Neuronal stem cell (in vitro differentiated cells): ENCODE measurements at places on chromosomes 6 and 20.

DNA sequence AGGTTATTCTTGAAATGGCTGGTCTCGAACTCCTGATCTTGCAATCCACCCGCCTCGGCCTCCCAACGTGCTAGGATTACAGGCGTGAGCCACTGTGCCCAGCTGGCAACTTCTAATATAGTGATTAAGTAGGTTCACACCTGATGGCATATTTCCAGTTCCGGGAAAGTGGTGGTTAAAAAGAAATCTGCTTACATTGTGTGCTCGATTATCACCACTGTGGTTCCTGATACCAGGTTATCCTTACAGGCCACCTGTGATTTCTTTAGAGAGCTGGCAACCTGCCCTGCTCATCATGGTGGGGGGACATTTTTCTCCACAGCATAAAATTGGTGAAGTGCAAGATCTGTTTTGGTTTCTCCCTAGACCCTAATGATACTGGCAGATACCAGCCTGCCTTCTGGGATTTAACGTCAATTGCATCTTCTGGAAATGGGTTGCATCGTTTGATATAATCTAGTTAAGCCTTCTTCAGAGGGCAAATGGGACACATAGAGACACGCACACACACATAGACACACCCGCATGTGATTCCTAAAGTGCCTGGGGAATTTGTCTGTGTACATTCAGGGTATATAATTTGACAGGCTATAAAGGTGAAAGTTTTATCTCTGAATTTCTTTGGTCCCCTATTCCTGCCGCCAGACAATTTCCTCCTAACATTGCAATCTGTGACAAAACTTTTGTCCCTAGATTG is 49.7 kb upstream of the CITED2 start:
- DNase-seq, result no peak

DNA sequence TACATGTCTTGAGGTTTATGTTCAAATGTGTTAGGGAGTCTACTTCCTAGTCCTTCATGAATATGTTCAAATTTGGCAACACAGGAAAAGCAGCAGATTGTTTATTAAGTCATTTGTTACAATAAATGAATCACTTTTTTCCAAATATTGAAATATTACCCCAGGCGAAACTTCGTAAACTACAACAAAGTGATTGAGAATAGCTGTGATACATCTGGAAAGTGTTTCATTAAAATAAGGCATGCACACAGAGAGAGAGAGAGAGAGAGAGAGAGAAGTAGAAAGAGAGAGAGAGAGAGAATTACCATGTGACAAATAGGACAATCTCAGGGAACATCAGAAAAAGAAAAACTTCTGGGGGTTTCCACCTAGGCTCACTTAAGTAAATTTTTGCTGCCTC is 363.1 kb upstream of the PTCHD4 start:
- DNase-seq, result no peak

DNA sequence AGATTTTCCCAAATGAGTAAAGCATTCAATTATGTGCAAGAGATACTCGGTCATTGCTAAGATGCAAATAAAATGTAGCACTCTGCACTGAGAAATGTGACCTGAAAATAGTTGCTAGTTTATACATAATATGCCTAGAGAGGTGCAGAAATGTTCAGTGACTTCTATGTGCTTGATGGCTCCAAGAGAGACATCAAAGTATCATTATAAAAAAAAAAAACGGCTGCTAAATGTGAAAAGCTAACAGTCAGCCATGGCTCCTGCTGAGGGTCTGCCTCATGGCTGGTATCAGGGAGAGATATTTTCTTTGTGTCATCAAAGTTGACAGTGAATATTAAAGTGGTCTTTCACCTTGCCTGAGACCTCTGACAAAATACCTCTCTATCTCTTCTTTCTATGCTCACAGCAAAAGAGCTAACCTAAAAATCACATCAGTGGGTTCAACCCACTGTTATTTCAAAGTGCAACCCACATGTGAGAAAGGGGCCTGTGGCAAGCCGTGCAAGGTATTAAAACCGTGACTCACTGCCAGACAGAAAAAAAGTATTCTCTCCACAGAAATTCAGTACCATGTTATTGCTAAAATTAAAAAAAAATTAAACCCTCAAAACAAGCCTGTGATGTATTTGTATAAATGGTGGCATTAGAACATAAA is 259.0 kb downstream of the HIVEP2 start:
- no peak for DNase-seq

GRCh38 chr20:62027116-62027515 is 38.6 kb downstream of the TAF4 start:
- DNase-seq, result no peak

DNA sequence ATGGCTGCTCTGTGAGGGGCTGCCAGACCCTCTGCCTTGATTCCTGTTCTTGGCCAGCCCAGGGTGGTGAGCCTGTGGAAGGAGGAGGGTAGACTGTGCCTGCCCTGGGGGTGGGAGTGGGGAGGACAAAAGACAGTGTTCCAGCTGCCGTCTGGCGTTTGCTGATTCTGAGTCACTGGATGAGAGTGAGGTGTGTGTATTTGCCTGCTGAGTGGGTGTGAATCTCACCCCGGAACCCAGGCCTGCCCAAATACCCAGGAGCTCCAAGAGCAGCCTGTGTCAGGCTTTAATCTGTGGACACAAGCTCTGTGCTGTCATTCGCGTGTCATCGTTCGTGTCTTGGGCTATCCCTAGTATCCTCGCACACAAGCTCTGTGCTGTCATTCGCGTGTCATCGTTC is 2.6 kb upstream of the LKAAEAR1 start:
- no peak for DNase-seq
